ENCODE measurements at places on chromosomes 2 and 18.

- peak; percentile 47 for DNase-seq
Measured at GRCh38 chr2:100292022-100292580, 30.2 kb downstream of the LONRF2 start.

GRCh38 chr18:79940814-79941472 lies 10.5 kb downstream of the SLC66A2 start:
- no peak for DNase-seq

DNA sequence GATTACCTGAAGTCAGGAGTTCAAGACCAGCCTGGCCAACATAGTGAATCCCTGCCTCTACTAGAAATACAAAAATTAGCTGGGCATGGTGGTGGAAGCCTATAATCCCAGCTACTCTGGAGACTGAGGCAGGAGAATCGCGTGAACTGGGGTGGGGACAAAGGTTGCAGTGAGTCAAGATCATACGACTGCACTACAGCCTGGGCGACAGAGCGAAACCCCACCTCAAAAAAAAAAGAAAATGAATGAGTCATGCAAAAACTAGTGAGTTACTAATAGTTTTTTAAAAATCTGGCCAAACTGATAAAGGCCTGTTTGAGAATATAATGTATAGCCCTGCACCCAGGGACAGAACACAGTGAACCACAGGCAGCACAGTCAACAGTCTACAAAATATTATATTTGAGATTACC lies 17.5 kb downstream of the AFG3L2 start:
- no peak for DNase-seq

DNA sequence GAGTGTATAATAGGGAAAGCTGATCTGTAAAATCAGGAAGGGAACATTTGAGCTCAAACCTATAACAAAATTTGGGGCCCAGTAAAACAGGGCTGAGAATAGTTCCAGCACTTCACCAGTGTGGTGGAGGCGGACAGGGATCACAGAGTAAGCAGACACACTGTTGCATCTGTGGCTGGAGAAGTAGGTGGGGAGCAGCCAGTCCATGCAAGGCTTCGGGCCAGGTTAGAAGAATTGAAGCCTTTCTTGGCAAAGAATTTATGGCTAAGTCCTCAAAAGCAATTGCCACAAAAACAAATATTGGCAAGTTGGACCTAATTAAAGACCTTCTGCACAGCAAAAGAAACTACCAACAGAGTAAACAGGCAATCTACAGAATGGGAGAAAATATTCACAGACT lies 93.8 kb upstream of the ZBTB14 start:
- DNase-seq = no peak

GRCh38 chr2:120485096-120485495 lies 139.2 kb downstream of the INHBB start:
- no peak for DNase-seq

DNA sequence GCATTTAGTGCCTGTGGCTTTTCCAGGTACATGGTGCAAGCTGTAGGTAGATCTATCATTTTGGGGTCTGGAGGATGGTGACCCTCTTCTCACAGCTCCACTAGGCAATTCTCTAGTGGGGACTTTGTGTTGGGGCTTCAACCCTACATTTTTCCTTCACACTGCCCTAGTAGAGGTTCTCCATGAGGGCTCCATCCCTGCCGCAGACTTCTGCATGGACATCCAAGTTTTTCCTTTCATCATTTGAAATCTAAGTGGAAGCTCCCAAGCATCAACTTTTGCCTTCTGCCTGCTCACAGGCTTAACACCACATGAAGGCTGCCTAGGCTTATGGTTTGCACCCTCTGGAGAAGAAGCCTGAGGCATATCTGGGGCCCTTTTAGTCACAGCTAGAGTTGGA lies 492.7 kb downstream of the PIK3C3 start:
- no peak for DNase-seq
